ENCODE measurements at places on chromosomes 4 and X.
A peak's percentile ranks its signal among the peaks of the same experiment; 100 is the strongest.

DNA sequence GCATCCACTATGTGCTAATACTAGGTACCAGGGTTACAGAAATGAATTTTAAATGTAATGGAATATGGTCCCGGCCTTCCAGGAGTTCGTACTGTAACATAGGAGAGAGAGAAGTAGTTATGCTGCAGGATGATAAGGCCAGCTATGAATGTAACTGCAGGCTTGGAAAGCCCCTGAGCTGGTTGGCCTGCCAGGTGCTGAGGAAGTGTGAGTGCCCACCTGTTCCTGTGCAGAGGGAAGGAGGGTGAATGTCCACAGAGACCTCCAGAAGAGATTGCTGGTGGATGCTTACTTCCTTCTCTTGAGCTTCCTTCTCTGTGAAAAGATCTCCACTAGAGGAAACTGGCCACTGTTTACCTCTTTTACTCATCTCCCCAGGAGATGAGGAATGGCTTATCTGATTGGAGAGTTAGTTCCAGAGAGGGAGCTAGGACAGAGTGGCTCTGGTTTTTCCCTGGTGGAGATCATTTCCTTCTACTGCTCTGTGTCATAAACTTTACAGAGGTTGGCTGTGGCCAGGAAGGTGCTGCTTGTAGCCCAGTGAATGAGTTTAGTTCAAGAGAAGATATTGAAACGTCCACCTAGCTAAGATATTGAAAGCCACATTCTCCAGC, 114.0 kb upstream of the LNX1 start:
- no peak for DNase-seq

- no peak for DNase-seq
Measured at GRCh38 chrX:129540722-129541184, 694 bp downstream of the OCRL start.

- DNase-seq, result no peak
Measured at GRCh38 chr4:23348789-23349498, 540.9 kb downstream of the PPARGC1A start.

- DNase-seq, result no peak
Measured at GRCh38 chrX:100748108-100748507, 16.2 kb upstream of the SYTL4 start.

DNA sequence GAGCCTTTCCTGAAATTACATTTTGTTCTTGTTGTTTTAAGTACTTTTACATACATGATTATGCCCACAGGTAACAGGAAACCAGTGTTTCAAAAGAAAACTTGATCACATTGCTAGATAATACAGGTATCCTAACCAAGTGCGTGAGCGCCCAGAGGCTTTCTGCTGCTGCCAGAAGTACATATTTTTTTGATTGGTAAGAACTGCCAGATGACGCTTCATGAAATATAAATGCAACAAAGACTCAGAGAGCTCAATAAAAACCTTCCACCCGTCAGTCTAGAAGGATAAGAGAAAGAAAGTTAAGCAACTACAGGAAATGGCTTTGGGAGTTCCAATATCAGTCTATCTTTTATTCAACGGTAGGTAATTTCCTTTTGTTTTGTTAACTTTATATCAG, at the start of gene EPGN:
Gene EPGN (plus strand): TSS at position 256 of the 400 bp plus-strand sequence. CDS start 64 bp downstream, at position 320.
- no peak for DNase-seq

DNA sequence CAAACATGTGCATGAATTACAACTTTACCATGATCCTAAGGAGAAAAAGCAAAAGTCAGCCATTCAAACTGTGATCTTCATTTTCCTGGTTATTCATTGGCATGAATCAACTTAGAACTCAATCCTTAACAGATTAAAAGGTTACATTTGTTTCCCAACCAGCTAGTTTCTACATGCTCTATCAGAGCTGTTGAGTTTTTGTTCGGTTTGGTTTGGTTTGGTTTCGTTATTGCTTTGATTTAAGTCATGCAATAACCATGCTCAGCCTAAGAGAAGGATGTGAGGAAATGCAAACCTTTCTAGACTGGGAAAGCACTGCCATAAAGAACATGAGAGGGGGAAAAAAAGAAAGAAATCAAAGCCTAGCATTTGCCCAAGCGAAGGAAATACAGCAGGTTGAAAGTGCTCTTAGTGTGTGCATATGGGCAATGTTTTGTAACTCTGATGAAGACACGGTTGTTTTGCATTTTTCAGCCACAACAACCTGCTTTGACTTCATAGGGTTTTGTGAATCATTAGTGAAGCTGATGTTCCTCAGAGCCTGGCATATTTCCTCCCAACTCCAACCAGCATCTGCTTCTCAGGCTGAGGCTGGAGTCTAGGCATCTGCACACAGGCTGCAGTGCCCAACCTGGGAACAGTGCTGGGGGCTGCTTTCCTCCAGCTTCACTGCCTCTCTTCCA, 234.3 kb downstream of the ZNF674 start:
- DNase-seq, result no peak

GRCh38 chr4:86011117-86011516, 348.7 kb downstream of the MAPK10 start:
- peak; percentile 77 for DNase-seq

- DNase-seq, result no peak
Measured at GRCh38 chr4:74181219-74181618, 23.3 kb downstream of the MTHFD2L start.

DNA sequence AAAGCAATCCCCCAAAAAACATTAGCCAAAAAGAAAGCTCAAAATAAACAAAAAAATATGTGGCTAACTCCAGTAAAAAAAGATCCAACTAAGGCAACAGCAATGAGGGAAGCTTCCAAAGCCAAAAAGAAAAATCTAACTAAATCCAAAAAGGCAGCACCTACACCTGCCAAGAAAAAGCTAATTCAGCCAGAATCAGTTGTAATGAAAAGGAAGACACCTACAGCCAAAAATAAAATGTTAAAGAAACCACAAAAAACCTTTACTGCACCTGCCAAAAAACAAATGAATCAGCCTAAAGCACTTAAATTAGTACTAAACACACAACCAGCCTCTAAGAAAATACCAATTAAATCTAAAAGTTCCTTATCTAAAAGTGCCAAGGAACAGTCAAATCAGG, 37.2 kb upstream of the CABS1 start:
- DNase-seq, result no peak

GRCh38 chr4:40719008-40719623, 30.6 kb upstream of the NSUN7 start:
- DNase-seq, result peak; percentile 3

- no peak for DNase-seq
Measured at GRCh38 chrX:45472968-45473367, 272.3 kb upstream of the DIPK2B start.

GRCh38 chrX:107029752-107030151, 29.7 kb upstream of the MORC4 start:
- no peak for DNase-seq

GRCh38 chr4:110155654-110156053, 42.8 kb downstream of the ELOVL6 start:
- DNase-seq, result no peak

DNA sequence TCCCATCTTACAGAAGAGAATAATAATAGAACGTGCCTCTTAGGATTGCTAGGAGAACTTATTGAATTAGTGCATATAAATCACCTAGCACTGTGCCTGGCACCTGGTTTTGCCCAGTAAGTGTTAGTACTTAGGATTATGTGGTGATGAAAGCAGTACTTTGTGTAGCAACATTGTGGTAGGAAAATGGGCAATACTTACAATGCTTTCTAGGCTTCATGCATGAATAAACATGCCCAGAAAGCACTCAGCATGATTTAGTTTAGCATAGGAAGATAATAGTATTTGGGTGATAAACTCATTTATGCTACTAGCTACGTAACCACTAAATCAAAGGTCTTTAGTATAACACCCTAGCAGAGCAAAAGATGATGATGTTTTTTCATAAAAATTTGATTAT, 105.6 kb downstream of the NEUROG2 start:
- DNase-seq, result no peak

DNA sequence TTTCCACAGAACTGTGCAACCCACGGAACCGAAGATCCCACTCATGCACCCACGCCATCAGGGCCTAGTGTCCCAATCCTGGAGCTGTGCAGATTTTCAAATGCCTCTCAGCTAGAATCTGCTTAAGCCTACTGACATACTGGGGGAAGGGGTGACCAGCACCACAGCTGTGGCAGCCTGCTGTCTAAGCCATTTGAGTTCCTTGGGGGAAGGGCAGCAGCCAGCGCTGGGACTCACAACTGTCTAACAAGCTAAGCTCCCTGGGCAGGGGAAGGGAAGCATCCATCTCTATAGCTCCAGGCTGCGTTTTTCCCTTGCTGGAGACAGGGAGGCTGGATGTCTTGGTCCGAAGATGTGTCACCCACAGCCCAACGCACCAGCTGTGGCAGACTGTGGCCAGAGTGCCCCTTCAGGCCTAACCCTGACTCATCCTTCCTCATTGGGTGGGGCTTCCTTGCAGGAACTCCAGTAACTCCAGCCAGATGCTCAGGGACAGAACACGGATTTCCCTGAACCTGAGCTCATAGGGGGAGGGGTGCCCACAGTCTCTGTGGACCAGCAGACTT, 194.8 kb downstream of the CHRDL1 start:
- DNase-seq, result no peak

DNA sequence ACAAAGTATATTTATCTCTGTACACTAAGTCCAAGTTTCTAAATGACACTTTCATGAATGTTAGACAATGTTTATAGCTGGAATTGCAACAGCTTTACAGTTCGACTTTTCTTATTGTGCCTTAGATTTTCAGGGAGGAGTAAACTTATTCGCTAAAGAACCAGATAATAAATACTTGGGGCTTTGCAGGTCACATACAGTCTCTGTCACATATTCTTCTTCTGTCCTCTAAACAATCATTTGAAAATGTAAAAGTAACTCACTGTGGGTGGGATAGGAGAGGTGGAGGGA, 132.6 kb downstream of the SPRY1 start:
- DNase-seq, result no peak

DNA sequence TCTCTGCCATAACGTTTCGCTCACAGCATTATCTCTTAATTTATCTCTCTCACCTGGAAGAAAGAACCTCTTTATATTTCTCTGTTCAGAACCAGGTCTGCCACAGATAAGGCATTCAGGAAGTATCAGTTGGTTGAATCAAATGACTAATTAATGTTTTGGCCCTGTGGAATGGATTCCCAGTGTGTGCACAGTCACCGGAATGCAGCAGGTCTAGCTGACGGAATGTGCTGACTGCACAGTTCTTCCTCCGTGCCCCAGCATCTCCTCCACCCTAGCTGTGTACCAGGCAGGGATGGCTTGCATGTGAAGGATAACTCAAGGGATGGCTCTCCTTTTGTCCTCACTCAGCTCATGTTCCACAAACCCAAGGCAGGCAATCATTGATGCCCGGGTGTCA, 141.8 kb upstream of the MSX1 start:
- DNase-seq, result no peak

DNA sequence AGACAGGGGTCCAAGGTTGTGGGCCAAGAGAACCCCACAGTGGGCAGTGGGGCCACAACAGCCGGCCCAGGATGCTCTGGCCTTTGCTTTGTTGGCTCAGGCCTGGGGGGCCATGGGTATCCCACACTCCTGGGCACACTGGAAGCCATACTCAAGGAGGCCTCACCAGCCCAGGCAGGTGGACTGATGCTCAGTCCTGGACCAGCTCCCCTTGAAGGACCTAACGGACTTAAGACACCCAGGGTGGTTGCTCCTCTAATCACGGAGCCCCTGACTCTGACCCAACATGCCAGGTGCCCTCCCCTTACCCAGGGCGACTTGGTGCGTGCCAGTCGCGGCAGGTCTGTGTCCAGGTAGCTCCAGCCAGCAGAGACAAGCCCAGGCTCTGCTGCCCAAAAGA, 50.8 kb downstream of the ZFYVE28 start:
- no peak for DNase-seq

DNA sequence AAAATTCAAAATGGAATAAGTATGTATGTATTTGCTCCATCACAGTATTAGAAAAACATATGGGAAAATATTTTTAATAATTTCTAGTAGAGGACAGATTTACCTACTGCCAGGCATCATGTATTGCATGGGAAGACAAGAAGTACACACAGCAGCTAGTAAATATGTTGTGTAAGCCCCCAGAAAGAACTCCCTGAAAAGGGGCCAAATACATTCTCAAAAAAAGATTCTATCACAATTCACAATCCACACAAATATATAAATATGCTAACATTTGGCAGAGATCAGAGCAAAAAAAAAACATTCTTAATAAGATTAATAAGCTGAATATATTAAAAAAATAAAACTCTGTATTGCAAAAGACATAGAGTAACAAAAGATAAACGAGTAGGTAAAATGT, 28.0 kb downstream of the SLC10A6 start:
- no peak for DNase-seq

DNA sequence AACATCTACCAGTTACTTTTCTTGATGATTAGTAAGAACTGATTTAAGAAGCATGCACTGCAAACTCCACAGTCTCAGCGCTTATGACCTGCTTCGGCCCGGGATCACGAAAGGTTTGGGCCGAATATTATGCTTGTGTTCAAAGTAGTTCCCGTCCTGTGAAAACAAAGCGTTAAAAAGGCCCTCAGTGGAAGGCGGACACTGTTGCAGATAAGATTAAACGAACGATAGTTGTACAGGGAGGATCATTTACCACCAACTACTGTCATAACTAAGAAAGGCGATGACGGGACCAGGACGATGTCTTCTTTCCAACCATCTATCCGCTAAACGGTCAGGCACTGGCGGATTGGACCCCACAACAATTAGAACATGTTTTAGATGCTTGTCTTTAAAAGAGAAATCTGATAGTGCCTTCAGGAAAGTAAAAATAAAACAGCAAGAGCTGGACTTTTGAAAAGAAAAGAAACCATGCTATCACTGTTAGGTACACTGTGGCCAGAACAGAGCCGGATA, 21.1 kb downstream of the PDLIM3 start:
- DNase-seq, result no peak
